ENCODE measurements at places on chromosomes 1 and 21.

DNA sequence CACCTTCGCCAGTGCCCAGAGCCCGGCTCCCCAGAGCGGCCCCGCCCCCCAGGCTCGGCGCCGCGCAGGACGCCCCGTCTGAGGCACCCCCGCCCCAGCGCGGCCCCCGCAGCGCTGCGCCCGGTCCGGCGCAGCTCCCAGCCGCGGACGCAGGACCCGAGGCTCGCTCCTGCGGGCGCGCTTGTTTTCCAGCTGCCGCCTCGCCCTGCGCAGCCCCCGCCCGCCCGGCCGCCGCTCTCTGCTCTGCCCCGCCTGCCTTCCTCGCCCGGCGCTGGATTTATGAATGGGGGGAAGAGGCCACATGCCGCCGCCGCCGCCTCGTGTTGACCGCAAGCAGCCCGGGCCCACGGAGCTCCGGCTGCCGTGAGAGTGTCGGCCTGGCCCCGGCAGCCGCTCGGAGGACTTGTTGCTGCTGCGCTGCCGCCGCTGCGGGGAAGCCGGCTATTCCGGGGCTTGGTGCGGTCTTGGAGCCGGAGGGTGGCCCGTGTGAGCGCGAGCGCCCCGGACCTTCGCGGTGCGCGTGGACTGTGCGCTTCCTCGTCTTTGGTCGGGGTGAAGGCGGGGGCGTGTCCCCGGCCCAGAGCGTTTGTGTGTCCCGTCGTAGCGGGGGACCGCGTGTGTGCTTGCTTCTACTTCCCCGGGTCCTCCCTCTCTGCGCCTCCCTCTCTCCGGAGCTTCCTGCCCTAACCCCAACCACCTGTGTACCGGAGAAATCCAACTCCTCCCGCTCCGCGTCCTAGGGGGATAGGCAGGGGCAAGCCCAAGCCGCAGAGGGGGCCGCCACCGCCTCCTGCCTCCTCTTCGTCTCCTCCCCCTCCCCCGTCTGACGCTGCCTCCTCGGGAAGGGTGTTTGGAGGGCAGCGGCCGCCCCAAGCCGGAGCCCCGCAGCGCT lies 736 bp downstream of the KCNC4 start:
- DNase-seq, result peak; percentile 57

DNA sequence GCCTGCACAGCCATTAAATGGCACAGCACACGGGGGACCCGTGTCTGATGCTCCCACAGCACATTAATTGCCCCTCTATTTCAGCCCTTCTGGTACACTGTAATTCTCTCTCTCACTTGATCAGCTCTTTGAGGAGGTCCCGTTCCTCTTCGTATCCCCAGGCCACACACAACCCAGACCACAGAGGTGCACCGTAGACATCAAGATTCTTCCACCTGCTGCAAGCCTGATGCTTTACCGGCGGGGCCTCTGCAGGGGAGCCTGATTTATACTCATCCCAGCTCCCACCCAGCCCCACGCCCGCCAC lies 759 bp downstream of the SMYD3 start:
- no peak for DNase-seq

GRCh38 chr21:32380940-32381339 lies 11.9 kb downstream of the URB1 start:
- peak; percentile 51 for DNase-seq

DNA sequence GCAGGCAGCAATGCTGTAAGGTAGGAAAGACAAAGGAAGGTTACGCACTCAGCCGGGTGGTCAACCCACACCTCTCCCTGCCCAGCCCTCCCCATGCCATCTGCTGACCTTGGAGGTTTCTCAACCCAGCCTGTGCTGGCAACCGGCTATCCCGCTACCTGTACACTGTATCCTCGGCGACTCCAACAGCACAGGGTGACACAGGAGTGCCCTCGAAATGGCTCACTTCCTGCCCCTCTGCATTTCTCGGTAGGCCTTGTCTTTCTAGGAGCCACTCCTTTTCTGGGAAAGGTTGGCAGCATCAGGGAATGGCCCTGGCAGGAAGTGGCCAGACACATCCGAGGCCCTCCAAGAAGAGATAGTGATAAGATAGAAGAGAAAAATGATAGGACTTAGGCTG lies 124.0 kb downstream of the PROX1 start:
- DNase-seq, result no peak

DNA sequence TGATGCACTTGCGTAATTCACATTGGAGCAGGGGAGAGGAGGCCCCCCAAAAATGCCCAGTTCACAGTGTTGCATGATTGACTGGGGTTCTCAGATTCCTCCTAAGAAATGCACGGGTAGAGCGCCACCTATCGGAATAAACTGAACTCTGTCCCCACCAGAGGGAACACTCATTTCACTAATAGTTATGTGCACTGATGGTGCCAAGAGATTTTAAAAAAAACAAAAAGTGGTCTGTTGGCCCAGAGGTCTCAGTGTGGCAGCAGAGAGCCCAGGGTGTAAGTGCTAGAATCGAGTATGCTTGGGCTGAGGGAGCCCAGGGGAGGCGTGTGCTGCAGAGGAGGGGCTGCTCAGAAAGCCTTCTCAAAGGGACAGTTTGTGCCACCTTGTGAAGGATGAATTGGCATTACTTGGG lies 6.9 kb downstream of the PINK1 start:
- DNase-seq, result peak; percentile 76

- peak; percentile 9 for DNase-seq
Measured at GRCh38 chr1:199173356-199173755, 534.5 kb downstream of the PTPRC start.

DNA sequence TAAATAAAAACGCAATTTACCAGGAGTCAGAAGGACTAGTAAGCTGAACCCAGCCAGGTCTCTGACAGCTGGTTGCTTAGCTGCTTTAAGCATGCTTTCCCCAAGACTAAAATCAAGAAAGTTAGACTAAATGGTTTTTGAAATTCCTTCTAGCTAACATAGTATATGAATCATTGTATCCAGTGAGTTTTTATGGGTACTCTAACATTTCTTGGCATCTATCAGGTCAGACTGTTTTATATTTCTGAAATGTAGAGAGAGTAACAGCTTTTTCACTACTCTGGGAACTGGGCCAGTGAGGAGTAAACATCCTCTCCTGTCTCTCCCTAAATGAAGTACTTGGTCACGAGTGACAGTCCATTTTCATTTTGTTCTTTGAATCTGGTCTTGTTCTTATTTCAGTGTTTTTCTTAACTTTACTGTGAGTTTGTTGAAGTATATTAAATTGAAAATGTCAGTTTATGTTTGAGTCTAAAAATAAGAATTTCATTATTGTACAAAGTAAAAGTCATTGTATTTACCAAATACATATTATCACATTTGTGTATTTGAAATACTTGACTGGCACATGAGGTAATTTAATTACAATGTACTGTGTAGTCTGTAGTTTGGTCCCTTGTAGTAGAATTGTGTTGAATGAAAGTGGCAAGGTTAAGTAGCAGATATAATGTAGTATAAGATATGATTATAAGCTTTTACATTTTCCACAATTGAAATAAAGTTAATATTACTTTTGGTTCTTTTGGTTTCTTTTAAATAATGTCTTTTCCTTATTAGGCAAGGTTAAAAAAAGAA lies 47.6 kb downstream of the PKN2 start:
- peak; percentile 86 for DNase-seq

DNA sequence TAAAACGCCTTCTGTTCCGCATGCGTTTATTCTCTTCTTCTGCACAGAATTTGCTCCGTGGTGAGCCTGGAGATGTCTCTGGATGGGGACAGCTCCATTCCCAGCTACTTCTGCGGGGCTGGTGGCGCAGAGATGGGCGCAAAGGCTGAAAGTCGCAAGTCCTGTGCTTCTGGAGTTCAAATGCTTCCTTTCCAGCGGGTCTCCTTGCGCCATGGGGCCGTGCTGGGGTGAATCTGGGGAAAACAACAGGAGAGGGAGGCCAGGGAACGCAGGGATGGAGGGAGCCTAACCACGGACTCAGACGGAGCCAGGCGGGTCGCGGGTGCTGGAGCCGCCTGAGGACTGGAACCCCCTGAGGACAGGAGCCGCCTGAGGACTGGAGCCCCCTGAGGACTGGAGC lies 2.9 kb upstream of the OR2T12 start:
- DNase-seq, result no peak

GRCh38 chr1:153872331-153872730 lies 50.4 kb downstream of the GATAD2B start:
- DNase-seq, result no peak

DNA sequence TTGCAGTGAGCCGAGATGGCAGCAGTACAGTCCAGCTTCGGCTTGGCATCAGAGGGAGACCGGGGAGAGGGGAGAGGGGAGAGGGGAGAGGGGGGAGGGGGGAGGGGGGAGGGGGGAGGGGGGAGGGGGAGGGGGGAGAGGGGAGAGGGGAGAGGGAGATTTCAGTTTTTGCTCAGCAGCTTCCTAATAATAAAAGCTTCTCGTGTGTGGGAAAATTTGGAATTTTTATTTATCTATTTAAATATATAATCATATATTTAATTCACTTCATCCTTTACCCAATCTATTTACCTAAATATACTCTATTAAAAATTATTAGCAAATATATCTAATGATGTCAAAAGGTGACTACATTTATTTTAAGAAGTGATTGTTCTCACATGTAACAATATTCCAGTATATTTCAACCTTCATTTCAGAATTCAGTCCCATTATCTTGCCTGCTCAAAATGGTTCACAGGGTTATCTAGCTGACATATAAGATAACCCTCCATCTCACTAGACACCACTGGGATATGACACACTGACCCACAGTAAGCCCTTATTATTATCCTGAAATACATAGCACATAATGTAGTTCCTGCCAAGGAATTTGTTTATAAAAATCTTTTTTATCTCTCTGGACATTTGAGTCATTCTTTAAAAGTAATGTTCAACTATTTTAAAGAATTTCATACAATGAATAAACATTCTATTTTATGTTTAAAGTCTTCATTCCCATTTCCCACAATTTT lies 105.9 kb downstream of the GPATCH2 start:
- DNase-seq, result no peak

GRCh38 chr21:16195538-16195910 lies 465.7 kb downstream of the USP25 start:
- DNase-seq, result peak; percentile 67

DNA sequence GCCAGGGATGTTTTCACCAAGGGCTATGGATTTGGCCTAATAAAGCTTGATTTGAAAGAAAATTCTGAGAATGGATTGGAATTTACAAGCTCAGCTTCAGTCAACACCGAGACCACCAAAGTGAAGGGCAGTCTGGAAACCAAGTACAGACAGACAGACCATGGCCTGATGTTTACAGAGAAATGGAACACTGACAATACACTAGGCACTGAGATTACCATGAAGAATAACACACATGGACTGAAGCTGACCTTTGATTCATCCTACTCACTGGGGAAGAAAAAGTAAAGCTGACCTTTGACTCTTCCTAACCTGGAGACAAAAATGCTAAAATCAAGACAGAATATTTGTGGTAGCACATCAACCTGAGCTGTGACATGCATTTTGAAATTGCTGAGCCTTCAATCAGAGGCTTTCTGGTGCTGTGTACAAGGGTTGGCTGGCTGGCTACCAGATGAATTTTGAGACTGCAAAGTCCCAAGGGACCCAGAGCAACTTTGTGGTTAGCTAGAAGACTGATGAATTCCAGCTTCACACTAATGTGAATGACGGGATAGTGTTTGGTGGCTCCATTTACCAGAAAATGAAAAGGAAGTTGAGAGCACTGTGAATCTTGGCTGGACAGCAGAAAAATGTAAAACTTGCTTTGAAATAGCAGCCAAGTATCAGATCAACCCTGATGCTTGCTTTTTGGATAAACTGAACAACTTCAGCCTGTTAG lies 190.4 kb upstream of the KCTD3 start:
- DNase-seq, result peak; percentile 11

DNA sequence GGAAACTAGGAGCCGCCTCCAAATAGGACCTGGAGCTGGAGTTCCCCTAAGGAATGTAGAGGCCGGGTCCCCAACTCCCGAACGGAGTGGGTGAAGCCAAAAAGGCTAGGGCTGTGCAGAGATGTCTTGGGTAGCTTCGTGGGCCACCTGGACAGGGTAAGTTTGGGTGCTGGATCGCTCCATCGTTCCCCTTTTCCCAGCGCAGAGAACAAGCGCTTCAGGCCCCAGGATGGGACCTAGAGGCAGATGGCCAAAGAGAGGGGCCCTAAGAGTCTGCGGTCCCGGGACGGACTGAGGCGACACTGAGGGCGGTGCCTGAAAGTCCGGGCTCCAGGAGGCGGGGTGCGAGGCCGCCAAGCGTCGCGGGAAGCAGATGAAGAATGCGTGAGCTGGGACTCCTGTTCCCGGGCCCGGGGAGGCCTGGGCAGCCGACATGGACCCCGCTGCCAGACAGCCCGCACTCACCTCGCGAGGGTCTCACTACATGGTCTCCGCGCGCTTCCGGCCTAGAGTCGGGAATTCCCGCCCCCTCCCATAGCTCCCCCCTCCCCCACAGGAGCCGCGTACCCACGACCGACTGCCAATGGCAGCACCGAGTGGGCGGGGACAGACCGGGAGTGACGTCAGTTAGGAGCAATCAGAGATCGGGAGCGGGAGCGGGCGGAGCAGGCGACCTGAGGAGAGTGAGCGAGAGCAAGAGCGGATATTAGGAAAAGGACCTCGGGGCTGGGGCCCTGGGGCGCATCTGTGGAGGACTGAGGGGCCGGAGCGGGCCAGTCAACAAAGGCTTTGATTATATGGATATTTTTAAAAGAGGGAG lies at the start of gene SLC39A1:
SLC39A1 (minus strand) TSS at position 508 of the 820 bp plus-strand sequence. CDS start 822 bp downstream, outside the sequence.
- DNase-seq, result peak; percentile 99

DNA sequence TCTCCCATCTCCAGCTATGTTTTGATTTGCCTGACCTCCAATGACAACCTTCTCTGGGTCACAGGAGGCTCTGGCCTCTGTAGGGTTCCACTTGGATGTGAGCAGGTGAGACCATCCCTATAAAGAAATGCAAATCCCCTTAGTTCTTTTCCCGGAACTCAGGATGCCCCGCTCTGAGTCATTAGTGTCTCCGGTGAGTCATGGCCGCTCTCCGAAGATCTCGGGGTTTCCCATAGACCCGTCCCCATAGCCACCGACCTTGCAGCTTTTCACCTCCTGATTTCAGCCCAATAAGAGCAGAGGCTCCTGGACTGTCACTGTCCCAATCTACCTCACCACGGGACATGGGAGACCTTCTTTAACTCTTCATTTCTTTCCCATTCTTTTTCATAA lies 98.2 kb downstream of the PGBD5 start:
- no peak for DNase-seq

GRCh38 chr1:188061881-188062280 lies 1233.1 kb downstream of the PLA2G4A start:
- no peak for DNase-seq

- DNase-seq, result no peak
Measured at GRCh38 chr1:941015-941587, 17.4 kb downstream of the SAMD11 start.

GRCh38 chr1:162902416-162902815 lies 41.4 kb upstream of the CCDC190 start:
- no peak for DNase-seq

All from tongue (tissue), 3 donors.